SHP77 treated with DMSO at 0.1 percent for 48 hours (cell line): ENCODE measurements at places on chromosomes 11 and 22.

- no peak for DNase-seq
These were observed at the start of gene ARRB1 for GRCh38 chr11:75351541-75351790. TSS of gene ARRB1 (minus strand) at chr11:75351661. CDS start at chr11:75351607, 54 bp downstream.

DNA sequence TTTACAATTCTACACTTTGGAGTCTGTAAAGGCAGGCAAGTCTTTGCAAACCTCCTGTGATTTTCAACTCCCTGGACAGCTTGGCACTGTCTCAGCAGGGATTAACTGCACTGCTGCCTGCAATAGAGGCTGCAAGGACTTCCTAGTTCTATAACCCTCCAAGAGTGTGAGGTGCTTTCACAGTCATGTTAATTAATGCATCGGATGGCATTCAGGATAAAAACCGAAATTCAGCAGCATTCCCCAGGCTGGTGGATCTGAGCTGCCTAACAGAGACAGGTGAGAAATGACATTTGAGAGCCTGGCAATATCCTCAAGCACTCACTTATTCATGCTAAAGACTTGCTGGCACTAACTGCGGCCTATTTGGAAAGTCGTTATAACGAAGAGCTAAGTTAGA lies 85.0 kb downstream of the LARGE1 start:
- DNase-seq: no peak

DNA sequence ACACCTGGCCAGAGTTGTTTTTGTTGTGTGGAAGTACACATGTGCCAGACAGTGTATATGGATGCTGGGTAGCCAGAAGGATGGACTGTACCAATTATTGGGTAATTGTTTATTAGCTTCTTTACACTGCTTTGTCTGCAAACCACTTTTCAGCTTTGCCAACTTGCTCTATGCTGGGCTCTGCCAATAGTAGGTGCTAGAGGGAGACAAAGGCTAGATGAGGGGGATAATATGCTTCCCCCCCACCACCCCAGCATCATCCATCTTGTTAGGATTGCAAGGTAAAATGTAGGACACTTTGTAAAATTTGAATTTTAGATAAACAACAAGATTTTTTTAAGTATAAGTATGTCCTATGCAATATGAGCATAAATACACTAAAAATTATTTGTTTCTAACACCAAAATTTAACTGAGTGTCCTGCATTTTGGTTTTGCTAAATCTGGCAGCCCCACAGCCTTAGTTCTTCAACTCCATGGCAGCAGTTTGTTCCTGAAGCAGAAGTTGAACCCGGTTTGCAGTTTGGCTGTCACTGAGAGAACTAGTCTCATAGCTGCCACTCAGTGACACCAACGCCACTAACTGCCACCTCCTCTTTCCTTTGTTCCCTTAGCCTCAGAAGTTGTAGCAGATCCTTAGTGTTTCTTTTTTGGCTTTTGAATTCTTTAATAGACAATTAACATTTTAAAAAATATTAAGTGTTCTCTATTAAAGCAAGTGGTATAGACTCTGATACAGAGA lies 78.8 kb downstream of the CCDC81 start:
- DNase-seq: no peak

- DNase-seq: no peak
These were observed at the start of gene DSCAML1 for GRCh38 chr11:117796872-117797529. TSS of gene DSCAML1 (minus strand) at chr11:117797216. CDS start at chr11:117797079, 137 bp downstream.
